Right lung (tissue), 10 donors: ENCODE measurements at places on chromosomes 16 and 17. TPM values are rescaled to one million over a fixed set of nuclear protein-coding genes. Genes with fewer than 3 reads are reported as not detected.

RAPGEFL1 gene
- 6.8 TPM for polyA plus RNA-seq

MYH8 gene
- polyA plus RNA-seq = not detected

PRDM7 gene
- 0.14 TPM for polyA plus RNA-seq

SOX8 gene
- polyA plus RNA-seq = 6.5 TPM

PHOSPHO1 gene
- polyA plus RNA-seq = 6.2 TPM

LPCAT2 gene
- polyA plus RNA-seq = 18.2 TPM
